ENCODE measurements at places on chromosomes 1 and 21.
A peak's percentile ranks its signal among the peaks of the same experiment; 100 is the strongest.

DNA sequence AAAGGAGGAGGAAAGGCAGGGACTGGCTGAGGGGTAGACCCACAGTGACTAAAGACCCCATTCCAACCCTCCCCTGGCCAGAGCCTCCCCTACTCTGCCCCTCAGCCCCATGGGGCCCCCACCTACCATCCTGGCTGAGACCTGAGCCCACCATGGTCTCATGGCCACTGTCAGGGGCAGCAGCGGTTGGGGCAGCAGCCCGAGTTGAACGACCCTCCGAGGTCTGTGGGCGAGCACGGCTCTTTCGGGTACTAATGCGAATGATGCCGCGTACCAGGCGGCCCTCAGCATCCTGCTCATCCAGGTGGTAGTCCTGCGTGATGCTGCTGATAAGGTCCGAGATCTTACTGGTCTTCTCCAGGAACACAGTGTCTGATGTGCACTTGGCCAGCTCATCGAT lies 9.1 kb downstream of the KDF1 start:
- no peak for DNase-seq

DNA sequence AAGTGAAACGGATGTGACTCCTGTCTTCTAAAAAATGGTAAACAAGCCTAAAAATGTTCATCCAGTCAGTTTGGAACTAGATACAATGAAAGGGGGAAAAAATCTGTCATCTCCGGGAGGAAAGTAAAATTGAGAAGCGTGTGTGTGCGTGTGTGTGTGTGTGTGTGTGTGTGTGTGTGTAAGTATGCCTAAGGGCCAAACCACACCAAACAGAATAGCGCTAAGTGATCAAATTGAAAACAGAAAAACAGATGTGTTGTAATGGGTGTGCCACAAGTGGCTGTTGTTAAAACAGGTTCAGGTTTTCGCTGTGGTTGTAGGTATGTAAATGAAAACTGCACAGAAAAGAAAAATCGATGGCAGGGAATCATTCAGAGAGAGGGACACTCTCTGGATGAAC lies 106.7 kb downstream of the RNF220 start:
- no peak for DNase-seq

- DNase-seq: peak; percentile 90
Observed at GRCh38 chr1:23100074-23100748, 68.4 kb downstream of the LUZP1 start.

DNA sequence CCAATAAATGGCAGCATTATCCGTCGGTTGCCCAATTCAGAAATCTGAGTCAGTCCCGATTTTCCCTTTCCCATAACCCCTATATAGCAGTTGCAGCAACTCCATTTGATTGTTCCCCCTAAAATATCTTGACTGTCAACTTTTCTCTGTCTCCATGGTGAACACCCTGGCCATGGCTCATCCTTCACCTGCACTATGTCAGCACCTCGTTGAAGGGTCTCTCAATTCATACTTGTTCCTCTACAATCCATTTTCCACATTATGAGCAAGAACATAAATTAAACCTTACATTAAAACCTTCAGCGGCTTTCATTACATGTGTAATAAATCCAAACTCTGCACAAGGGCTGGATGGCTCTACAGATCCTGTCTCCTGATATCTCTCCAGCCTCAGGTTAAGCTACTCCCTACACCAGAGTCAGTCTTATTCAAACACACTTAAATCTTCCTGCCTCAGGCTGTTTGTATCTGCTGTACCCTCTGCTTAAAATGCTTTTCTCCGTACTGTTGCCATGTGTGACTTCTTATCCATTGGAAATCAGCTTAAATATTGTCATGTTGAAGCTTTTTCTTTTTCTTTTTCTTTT lies 87.3 kb downstream of the BACH1 start:
- no peak for DNase-seq

GRCh38 chr1:56524263-56524662 lies 55.1 kb downstream of the PLPP3 start:
- no peak for DNase-seq

DNA sequence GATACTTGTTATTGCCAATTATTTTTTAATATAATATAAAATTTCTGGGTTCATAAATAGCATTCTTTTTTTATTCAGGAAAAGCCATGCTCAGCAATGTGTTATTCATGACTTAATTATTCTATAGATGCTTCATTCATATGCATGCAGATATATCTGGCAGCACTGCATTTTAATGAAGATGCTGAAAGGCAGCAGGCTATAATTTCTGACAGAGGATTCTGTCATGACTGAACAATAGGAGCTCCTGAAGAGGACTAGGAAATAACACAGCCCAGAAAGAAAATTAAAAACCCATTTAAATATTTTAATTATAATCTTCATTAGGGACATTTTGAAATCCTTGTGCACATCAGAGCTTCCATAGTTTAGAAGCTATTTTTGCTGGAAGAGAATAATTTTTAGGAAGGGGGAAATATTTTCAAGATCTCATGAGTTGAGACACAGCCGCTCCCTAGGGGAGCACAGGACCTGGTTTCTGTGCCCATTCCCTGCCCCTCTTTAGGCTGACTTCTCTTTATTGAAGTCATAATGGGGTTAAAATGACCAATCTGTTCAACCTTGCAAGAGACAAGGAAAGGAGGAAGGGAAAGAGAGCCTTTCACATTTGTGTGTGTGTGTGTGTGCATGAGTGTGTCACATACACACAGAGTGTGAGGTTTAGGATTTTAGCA lies 83.9 kb downstream of the RPE65 start:
- no peak for DNase-seq

- no peak for DNase-seq
Observed at GRCh38 chr1:162954824-162955223, 93.8 kb upstream of the CCDC190 start.

DNA sequence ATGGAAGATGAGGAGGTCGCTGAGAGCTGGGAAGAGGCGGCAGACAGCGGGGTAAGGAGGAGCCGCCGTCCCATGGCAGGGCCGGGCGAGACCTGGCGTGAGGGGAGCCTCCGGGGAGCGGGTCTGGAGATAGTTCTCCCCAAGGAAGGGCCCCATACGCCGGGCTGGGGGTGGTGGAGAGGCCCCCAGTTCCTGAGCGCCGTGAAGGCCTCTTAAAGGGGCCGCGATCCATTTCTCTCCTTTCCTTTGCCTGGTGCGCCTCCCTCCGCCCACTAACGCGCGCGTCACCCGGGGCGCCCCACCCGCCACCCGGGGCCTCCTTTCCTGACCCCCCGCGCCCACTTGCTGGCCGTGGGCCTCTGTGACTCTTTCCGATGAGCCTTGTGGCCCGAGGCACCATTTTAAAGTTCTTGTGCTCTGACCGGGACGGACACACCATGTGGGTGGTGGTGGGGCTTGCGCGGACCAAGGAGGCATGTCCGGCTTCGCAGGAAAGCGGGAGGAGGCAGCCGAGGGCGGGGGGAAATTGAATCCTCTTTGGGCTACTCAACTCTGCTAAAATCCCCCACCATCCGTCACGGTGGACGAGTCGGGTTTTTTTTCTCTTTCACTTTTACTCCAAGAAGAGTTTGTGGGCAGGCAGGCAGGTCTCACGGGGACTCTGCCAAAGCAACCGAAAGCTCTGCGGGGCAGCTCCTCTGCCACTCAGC lies 371 bp downstream of the SZRD1 start:
- peak; percentile 23 for DNase-seq

GRCh38 chr1:208239473-208240381 lies 4.5 kb downstream of the PLXNA2 start:
- no peak for DNase-seq

- DNase-seq: no peak
Observed at GRCh38 chr1:237542525-237543418, 347.9 kb downstream of the ZP4 start.

DNA sequence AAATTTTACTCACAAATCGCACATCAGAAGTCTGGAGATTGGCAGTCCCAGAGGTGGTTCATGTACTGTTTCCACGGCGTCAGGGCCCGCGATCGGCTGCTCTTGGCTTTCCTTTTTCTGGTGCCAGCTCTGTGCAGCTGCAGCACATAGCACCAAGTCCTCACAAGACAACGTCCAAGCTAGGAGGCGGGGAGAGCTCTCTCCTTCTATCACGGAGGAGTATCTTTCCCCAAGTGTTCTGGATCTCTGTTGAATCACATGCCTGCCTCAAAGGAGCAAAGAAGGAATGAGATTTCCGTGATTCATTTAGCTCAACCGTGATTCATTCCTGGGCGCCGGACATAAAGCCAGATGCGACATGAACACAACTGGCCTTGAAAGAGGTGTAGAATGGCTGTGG lies 25.5 kb downstream of the MT1HL1 start:
- no peak for DNase-seq

DNA sequence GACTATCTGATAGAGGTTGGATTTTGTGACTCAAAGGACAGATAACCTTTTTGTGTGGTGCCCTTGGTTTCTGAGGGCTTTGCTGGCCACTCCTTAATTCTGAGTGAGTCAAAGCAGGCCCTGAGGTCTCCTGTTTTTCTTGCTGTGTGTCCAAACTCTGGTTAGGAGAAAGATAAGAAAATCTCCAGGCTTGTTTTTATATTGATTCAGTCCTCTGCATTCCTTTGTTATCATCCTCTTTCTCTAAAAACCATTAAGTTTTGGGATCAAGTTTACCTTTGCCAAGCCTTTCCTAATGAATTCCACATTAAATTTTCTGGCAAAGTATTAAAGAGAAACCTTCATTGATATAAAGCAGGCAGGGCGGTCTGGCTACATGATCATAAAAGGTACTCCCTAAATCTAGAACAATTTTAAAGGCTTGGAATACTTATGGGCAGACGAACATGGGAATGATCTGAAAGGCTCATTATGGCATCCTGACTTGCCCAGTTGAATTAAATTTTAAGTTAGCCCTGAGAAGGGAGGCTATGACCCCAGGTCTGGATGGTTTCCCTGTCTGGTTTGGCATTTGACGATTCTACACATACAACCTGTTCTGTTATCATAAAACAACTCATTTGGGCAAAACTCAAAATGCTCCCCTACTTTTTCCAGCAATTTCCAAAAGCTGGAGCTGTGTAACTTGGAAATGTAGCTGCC lies 20.8 kb downstream of the ZBTB8B start:
- no peak for DNase-seq

DNA sequence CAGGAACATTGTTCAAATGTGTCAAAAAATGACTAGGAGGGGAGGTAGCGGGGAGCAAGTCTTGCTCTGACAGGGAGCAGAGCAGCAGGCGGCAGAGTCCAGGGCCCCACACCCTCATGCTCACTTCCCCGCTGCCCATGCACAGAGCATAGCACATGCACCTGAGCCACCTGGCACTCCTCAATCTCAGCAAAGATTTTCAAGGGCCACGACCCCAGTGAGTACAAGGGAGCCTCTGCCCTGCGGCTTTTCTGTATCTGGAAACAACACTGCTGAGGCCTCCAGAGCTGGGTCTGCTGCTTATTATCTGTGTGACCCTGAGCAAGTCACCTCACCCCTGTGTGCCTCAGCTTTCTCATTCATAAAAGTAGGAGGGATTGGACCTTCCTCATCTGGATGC lies 1.1 kb upstream of the GJB3 start:
- DNase-seq: no peak

DNA sequence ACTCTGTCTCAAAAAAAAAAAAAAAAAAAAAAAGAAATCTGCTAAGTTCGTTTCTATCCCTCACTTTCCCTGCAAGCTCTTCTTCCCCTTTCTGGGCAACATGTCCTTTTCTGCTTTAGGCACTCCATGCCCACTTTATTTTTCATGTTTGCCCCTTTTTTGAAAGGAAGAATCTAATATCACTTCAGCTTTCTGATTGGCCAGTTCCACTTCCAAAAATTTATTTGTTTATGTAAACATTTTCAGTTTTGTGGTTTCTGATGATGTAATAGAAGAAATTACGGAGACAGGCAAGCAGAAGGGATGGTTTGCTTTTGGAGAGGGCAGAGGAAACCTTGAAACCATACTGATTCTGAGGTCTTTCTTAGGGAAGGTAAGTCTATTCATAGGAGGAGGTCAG lies 15.1 kb downstream of the IFNAR1 start:
- no peak for DNase-seq

DNA sequence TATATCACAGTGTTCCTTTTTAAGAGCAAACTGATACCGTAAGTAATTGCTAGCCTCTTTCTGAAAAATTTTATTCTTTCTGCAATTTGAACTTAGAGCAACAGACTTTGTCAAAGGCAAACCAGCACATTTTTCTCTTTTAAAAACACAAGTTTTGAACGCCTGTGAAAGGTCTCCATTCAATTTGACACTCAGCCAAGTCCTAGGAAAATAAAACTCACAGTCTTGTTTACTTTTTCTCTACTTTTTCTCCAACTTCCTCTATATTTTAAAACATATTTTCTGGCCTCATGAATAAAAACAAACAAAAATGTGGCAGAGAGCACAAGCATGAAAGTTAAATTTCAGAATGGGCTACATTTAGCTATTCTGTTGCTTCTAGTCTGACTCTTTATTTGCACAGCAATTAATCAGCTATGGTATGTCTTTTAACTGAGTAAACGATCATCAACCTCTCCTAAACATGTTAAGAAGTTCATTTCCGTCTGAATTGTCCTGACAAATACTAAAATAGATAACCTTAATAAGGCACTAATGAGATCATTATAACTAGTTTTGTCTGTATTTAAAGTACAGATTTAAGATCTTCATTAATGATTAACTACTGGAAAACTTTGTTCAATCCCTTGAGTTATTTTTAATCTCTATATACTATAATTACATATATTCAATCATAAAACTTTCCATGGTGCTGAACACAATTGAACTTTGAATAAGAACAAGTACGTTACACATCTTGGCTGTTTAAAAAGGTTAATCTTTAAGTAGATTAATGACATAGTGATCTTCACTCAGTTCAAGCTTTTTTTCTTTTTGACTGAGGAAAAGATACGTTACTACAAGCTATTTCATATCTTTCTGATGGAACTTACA lies 550.6 kb downstream of the PTBP2 start:
- DNase-seq: no peak

DNA sequence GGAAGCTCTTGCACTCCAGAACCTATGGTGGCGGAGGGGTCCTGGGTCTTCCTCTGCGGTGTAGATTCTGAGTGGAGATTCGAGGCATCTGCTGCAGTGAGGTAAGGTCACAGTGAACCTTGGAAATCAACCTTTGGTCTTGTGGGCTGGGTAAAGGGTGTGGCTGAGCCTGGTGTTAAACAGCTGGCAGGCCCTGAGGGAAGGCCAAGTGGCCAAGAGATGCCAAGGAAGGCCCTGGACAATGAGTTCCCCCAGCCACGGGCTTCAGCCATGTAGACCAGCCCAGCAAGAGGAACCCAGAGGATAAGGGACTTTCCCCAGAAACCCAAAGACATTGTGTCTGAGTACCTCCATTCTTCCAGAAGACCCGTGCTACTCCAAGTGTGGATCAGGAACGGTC lies 137.2 kb upstream of the ETS2 start:
- DNase-seq: no peak

- DNase-seq: peak; percentile 91
Observed at GRCh38 chr1:235504494-235505222, 406 bp upstream of the B3GALNT2 start.

- DNase-seq: no peak
Observed at GRCh38 chr1:62716397-62716796, 28.2 kb upstream of the DOCK7 start.

DNA sequence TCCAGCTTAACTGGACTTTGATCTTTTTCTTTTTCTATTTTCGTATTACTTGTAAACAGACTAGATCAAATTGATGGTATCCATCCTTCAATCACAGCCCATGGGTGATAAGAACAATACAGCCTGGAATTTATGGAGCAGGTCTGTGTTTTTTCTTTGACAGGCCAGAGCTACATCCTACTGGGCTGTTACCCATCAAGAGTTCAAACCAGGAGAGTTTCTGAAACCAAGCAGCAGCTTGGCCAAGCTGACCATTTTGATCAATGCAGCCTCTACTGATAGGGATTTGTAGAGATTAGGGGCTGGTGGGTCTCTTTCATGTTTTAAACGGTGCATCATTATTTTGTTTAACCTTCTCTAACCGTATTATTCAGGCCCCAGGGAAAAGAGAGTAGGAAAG lies 24.3 kb upstream of the CCDC190 start:
- DNase-seq: no peak

- DNase-seq: peak; percentile 51
Observed at GRCh38 chr1:224497714-224498573, 63.3 kb upstream of the WDR26 start.

All from AG04449 (cell line).